Daoy (cell line): ENCODE measurements at places on chromosomes 1 and 21. TPM values are rescaled to one million over a fixed set of nuclear protein-coding genes. Genes with fewer than 3 reads are reported as not detected.

DNA sequence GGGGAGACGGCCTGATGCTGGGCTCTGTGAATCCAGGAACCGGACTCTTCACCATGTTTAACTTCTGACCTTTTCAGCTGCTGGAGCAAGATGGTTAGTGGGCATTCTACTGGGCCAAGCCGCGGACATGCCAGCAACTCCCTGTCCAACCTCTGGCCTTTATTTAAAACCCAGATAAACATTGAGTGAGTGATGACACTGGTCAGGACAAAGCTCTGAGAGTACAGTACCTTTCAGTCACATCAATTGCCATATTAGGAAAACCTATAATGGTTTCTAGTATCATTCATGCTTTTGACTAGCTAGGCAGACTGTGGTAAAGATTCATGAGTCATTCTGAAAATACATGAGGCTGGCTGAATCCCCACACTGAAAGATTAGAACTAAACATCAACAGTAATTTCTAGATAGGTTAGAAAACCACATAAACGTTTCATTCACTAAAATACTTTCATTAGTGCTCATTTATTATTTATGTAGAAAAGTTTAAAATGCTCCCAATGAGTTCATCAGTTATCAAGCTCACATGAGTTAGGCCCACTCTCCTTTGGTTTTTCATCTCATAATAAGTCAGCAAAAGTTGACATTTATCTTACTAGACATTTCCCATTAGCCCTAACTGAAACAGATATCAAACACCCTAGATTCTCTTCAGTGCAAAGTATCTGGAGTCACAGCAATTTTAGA is 7.1 kb upstream of the ACTA1 start:
- peak; percentile 70 for DNase-seq

GRCh38 chr1:24641646-24642151 is 1.4 kb upstream of the SRRM1 start:
- peak; percentile 19 for DNase-seq

- DNase-seq, result peak; percentile 68
Measured at GRCh38 chr1:111739925-111740765, 950 bp upstream of the INKA2 start.

DNA sequence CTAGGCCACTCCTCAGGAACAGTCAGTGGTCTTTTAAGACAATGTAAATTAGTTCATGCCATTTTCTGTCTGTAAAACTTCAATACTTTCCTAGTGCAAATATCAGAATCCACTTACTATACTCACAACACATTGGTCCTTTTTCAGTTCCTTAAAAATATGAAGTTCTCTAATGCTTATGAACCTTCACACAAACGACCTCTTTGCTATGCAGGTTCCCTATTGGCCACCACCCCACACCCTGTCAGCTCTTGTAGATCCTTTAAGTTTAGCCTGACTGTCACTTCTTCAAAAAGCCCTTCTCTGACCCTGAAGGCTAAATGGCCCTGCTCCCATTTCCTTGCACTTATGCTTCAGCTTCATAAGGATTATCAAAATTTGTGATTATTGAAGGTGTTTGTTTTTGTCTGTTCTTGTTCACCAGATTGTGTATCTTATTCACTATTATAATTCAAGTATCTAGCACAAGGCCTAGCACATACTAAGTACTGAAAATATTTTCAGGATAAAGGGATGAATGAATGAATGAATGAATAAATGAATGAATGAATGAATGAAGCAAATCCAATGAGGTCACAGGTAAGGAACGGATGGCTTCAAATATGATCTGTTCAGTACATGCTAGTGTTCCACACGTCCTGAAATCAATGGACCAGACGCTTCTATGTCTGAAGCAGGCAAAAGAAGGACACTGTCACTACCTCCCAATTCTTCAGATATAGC is 373.9 kb downstream of the VAV3 start:
- DNase-seq, result no peak

DNA sequence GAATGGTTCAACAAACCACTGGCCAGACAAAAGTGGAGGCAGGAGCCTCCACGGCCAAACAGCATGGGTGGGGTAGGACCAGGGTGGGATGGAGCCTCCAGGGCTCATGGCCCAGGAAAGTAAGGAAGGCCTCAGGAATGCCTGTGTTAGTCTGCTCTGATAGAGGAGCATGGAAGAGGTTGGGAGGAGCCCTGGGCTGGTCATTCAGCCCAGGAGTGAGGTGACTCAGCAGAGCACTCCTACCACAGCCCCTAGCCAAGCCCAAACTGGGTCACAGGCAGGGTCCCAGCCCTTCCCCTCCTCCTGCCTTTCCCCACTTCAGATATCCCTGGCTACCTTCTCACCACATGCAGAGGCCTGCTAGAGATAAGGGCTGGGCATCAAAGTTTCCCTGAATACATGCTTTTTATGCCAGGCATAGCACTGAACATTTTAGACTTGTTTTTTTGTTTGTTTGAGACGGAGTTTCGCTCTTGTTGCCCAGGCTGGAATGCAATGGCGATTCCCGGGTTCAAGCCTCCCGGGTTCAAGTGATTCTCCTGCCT is 3.1 kb upstream of the SHISA4 start:
- DNase-seq, result peak; percentile 88

CCDC27 gene
- not detected in 2 replicates for total RNA-seq

ZNF436 gene
- 9.4 and 12.9 TPM in 2 replicates for total RNA-seq

- DNase-seq, result no peak
Measured at GRCh38 chr1:1628754-1629429, 3.1 kb upstream of the MMP23B start.

A3GALT2 gene
- not detected in 2 replicates for total RNA-seq

- DNase-seq, result no peak
Measured at GRCh38 chr1:90714521-90714951, 2.6 kb downstream of the BARHL2 start.

INTS7 gene
- total RNA-seq, result 26.8 and 70.7 TPM in 2 replicates

DNA sequence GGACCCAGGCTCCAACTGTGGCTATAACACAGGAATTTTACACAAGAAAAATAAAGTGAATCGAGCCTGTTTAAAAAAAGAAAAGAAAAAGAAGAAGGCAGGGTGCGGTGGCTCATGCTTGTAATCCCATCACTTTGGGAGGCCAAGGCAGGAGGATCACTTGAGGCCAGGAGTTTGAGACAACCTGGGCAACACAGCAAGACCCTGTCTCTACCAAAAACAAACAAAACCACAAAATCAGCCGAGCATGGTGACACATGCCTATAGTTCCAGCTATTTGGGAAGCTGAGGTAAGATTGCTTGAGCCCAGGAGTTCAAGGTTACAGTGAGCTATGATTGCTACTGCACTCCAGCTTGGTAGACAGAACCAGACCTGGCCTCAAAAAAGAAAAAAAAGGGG is 17.7 kb downstream of the MTF1 start:
- DNase-seq, result no peak

MPZ gene
- 0.57 TPM in 1 of 2 replicates, not detected in the other for total RNA-seq

- no peak for DNase-seq
Measured at GRCh38 chr1:52427152-52427551, 22.8 kb downstream of the PRPF38A start.

DNA sequence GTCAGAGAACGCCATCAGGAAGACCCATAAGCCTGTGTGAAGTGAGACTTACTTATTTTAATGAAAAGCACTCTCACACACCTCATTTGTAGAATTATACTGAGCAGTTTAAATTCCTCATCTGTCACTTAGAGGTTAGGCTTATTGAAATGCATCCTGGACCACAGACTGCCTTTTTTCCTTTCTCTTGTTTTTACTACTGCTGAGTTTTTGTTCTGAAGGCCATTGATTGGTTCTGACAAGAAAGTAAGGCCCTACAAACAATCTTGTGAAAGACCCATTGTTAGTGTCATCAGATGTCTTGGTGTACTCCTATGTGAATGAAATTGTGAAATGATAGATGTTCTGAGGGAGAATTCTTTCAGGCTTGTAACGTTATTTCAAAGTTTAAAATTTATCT is 1343.3 kb upstream of the ADGRL2 start:
- DNase-seq, result no peak
